ENCODE measurements at places on chromosomes 13 and 19.

GRCh38 chr13:93865235-93865634 lies 614.2 kb downstream of the DCT start:
- no peak for DNase-seq

- no peak for DNase-seq
These were observed 112.2 kb downstream of the NDFIP2 start for GRCh38 chr13:79593121-79593520.

GRCh38 chr13:31885994-31886393 lies 145.6 kb upstream of the FRY start:
- DNase-seq: no peak

DNA sequence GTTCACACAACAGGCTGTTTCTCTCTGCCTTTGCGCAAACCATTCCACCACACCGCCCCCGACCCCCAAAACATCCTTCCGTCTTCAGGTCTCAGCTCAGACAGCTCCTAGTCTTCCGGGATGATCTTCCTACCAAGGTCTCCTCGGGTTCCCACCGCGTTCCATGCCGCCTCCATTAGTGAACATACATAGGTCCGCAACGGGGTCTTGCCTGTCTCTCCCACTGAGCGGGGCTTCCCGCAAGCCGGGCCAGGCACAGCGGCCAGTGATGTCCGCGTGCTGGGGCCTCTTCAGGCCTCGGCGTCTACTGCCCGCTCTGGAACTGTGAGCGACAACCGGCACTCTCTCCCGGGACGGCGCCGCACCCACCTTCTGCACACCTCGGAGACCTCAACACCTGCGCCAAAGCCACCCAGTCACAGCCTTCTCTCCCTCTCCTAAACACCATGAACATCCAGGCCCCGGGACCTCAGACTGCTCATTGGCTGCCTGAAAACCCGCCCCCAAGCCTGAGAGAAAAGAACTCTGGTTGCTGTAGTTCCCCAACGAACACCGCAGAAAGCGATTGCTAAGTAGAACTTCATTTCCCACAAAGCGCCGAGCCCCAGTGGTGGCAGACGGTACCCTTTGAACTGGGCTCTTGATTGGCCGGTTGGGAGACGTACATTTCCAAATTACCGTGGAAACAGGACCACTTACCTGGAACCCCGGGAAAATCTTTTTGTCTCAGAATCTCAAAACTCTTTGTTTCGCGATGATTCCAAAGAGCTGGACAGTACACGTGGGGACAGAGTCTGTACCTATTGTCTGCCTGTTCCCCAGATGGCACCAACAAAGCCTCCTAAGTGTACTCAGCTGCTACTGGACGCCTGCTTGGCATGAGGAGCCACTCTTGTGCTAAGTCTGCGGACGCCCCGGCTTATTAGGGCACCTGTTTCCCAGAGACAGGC lies 9.5 kb downstream of the DYRK1B start:
- DNase-seq: peak; percentile 50

- no peak for DNase-seq
These were observed 99.4 kb upstream of the FNDC3A start for GRCh38 chr13:48876289-48876688.

- DNase-seq: no peak
These were observed 1.1 kb upstream of the ZNF581 start for GRCh38 chr19:55642153-55643002.

DNA sequence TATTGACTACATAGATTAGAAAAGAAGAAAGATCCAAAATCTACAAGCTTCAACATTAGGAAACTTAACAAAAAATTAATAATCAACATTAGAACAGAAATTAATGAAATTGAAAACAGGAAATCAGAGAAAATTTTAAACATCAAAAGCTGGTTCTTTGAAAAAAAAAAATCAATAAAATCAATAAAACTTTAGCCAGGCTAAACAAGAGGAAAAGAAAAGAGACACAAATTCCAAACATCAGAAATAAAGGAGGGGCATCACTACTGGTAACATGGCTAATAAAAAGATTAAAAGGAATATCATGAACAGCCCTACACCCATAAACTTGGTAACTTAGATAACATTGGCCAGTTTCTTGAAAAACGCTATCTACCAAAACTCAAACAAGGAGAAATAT lies 110.2 kb downstream of the ATP11A start:
- DNase-seq: no peak

GRCh38 chr13:109415057-109415456 lies 371.3 kb downstream of the IRS2 start:
- no peak for DNase-seq
